Hematopoietic multipotent progenitor cell (in vitro differentiated cells): ENCODE measurements at places on chromosomes 16 and 17. TPM values are rescaled to one million over a fixed set of nuclear protein-coding genes. Genes with fewer than 3 reads are reported as not detected.

DNA sequence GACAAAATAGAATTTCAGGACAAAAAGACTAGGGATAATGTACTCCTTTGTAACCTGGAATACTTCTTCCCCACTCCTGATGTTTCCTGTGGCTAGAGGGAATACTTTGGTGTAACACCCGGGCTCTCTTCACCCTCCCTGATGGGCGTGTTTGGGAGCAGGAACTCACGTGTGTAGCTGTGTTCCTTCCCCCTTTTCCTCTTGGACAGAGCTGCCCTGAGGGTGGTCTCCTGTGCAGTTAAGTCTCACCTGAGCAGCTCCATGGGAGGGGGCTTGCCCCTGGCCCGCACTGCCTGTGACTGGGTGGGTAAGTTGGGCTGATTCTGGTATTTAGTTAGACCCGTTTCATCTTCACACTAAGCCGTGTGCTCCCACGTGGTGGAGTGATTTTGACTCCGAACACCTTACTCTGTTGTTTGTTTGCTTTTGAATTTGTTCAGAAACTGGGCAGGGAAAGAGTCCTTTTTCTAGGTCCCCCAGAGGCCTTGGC lies 87.9 kb downstream of the OR1D5 start:
- no peak for DNase-seq

DNA sequence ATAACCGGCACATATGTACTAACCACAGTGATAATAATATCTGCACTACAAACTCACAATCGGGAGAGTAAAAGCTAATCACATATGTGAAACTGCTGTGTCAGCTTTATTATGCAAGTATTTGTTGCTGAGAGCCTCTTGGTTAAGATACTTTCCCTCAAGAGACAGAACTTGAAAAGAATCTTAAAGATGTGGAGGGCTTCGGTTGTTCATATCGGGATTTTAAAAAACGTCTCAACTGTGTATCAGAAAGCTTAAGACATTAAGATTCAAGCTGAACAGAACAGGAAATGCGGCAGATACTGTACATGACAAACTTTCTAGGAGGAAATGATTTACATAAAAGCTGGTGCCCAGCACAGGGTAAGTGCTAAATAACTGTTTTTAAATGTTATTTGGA lies 27.5 kb upstream of the HLF start:
- DNase-seq = peak; percentile 39

DNA sequence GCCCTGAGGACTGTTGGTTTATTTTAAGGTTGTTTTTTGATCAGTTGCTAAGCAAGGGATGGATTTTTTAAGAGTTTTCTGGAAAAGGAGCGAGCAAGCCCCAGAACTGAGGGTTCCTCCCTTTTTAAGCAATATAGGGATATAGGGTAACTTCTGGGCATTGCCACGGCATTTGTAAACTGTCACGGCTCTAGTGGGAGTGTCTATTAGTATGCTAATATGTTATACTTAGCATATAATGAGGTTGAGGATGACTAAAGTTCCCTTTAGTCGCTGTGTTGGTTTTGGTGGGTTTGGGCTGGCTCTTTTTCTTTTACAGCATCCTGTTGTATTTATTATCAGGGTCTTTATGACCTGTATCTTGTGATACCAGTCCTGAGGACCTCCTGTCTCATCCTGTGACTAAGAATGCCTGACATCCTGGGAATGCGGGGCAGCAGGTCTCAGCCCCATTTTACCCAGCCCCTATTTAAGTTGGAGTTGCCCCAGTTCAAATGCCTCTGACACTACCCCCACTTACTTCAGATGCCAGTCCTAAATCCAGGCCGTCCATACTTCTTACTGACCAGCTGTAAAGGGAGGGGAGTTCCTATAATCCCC lies 59.4 kb downstream of the MFSD11 start:
- DNase-seq = no peak

DNA sequence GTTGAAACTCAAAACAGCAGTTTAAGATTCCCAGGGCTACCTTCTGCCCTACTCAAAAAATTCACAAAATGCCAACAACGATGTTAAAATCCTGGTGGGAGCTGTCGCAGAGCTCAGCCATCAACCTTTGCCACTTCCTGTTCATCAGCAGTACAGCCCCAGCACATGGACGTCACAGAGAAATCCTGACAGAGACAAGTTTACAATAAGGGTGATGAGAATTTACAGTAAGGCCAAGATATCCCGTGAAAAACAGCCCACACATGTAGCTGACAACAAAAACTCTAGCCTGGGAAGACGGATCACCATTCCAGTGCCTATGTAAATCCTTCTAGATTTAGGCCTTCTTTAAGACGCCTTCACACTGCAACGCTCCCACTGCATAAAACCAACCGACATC lies 18.8 kb downstream of the USP22 start:
- DNase-seq = no peak

GRCh38 chr16:51731160-51731559 lies 580.1 kb upstream of the SALL1 start:
- no peak for DNase-seq

DNA sequence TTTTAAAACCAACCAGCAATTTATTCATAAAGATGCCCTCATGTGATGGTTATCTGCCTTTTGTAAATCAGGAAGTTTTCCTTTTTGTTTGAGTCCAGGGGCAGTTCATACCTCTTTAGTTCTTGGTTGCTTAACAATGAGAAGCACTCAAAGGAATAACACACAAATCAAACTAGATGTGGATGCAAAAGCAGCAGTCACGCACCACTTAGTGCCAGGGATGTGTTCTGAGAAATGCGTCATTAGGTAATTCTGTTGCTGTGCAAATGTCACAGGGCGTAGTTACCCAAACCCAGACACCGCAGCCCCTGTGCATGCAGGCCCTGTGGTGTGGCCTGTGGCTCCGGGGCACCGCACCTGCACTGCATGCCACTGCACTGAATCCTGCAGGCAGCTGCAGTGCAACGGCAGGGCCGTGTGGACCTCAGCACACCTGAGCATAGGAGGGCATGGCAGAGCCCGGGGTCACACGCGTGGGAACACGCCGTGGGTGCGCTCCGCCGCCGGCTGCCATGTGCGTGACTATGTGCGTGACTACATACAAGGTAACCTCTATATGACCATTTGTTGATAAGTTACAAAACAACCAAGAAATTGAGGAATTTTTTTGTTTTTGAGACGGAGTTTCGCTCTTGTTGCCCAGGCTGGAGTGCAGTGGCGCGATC lies 39.6 kb downstream of the PKD1 start:
- DNase-seq = no peak

- DNase-seq = no peak
Measured at GRCh38 chr16:46613352-46613751, 7.8 kb downstream of the SHCBP1 start.

DNA sequence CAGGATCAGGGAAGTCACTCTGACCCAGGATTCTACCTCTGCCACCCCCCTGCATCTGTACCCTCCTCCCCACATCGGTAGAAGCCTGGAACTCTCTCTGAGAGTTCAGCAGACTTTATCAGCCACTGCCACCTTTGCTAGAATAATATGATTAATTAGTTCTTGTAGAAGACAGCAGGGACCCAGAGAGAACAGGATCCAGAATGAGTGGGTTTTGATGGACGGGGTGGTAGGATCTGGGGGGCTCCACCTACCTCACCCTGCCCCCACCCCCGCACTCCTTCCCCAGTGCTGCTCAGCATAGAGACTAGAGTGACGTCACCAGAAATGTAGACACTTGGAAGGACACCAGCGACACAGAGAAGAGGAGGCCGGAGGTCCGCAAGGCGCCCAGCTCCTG lies 33.5 kb downstream of the ABCC6 start:
- DNase-seq = peak; percentile 30

GRCh38 chr16:56980792-56981724 lies 8.3 kb upstream of the NLRC5 start:
- DNase-seq = no peak

DNA sequence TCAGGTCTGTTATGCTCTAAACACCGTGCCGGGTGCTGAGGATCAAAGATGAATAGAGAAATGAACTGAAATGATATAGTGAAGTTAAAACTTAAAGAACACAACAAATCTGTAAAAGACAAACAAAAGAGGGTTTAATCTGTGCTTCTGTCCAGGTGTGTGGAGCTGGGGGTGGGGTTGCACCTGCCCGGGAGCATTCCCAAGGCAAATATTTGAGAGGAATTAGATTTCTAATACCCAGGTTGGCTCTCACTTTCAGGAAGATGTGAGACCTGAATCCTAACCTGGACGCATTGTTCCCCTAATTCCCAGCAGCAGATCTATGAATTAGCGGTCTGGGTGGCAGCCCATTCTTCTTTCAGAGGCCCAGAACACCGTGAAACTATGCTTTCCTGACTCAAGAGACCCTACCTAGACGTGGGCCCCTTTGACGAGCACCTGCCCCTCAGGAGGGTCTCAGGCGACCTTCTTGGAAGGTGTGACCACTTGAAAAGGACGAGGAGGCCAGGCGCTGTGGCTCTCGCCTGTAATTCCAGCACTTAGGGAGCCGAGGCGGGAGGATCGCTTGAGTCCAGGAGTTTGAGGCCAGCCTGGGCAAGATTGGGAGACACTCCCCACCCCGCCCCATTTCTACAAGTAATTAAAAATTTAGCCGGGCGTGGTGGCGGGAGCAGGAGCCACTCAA lies 677 bp upstream of the RANGRF start:
- DNase-seq = no peak

- peak; percentile 75 for DNase-seq
Measured at GRCh38 chr17:50177983-50178834, 12.4 kb downstream of the SGCA start.

GRCh38 chr17:29390851-29391631 lies 878 bp downstream of the TAOK1 start:
- no peak for DNase-seq

GRCh38 chr17:39166437-39167335 lies 725 bp upstream of the ARL5C start:
- DNase-seq = peak; percentile 42

DNA sequence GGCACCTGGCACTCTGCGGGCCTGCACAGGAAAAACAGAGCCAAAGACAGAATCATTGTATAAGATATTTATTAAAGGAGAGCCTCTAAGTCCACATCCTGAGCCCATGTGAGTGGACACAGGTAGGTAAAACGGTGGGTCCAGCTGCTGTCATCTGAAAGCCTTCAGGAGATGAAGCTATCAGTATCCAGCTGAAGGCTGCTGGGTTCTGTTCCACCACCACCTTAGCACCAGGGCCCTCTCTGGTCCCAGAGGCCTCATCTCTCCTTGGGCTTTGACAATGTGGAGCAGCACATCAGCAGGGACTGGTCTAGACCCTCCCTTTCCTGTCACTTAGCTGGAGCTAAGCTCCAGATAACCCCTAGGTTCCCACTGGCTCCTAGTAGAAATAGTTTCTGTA lies 7.3 kb downstream of the TMEM106A start:
- no peak for DNase-seq

GRCh38 chr16:88437367-88437964 lies 15.6 kb upstream of the ZFPM1 start:
- peak; percentile 56 for DNase-seq

- no peak for DNase-seq
Measured at GRCh38 chr16:30748634-30749445, 615 bp downstream of the PHKG2 start.

- no peak for DNase-seq
Measured at GRCh38 chr17:46027048-46027975, 28.3 kb downstream of the STH start.

GRCh38 chr17:31677681-31678080 lies 181.4 kb downstream of the COPRS start:
- DNase-seq = no peak

DNA sequence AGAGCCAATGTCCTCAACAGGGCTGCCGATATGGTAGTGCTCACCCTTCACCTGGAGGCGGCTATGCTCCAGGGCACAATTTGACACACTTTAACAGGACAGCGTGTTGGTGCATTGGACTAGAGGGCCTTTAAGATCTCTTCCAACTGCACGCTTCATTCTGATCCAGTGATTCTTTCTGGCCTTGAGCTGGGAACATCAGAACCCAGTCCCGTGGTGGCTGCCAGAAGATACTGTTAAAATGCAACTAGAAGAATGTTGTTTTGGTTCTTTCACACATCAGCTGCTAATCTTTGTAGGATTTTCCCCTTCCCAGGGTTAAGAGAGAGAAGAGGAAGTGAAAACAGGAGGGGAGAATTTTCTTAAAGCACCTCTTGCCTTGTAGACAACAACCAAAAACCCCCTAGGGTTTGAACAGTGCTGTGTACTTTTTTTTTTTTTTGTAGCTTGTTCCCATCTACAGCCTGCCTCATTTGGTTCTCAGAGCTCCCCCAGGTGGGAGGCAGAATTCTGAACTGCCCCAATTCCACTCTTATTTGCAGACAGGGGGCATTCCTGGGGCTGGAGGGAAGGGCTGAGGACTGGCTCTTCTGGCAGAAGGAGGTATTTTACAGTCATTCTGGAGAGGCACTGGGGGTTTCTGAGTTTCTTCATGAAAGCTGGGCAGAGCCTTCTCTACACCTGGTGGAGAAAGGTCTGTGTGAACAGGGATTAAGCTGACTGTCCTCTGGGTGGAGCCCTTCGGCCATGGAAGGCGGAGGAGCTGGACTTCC lies 32.4 kb downstream of the SMARCE1 start:
- DNase-seq = peak; percentile 18

DNA sequence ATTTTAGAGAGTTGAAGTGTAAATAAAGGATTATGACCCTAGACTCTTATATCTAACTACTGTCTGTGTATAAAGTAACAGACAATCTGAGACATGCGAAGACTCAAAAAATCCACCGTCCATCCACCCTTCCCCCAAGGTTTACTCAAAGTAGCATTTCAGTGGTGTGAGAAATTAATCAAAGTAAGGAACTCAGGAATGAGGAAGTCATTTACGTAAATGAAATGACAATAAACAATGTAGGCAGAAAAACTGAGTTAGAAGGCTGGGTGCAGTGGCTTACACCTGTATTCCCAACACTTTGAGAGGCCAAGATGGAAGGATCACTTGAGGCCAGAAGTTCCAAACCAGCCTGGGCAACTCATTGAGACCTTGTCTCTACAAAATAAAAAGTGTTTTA lies 19.8 kb upstream of the NTN1 start:
- no peak for DNase-seq

The HSF5 gene
- 2.4 TPM for total RNA-seq

The BICDL2 gene
- not detected for total RNA-seq

The IKZF3 gene
- total RNA-seq = 0.81 TPM

The SALL1 gene
- not detected for total RNA-seq

The FGF11 gene
- 0.54 TPM for total RNA-seq

The PSMC3IP gene
- total RNA-seq = 1.3 TPM

The HOXB7 gene
- total RNA-seq = 0.54 TPM

The KCNJ18 gene
- not detected for total RNA-seq

The CD300LG gene
- total RNA-seq = under 0.01 TPM

The MMP28 gene
- total RNA-seq = 33.4 TPM
